ENCODE measurements at places on chromosomes 13 and 19. TPM values are rescaled to one million over a fixed set of nuclear protein-coding genes. Genes with fewer than 3 reads are reported as not detected.
A peak's percentile ranks its signal among the peaks of the same experiment; 100 is the strongest.

DNA sequence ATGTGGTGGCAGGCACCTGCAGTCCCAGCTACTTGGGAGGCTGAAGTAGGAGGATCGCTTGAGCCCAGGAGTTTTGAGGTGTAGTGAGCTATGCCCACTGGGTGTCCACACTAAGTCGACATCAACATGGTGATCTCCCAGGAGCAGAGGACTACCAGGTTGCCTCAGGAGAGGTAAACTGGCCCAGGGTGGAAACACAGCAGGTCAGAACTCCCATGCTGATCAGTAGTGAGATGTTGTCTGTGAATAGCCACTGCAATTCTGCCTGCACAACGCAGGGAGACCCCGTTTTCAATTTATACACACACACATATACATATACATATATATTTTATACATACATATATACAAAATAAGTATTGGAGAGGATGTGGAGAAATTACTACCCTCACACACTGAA, 2.1 kb upstream of the ZNF224 start:
- no peak for DNase-seq
- no peak overlapping the region for H3K4me3 ChIP-seq
- no peaks in the 10 kb centered on the region for H3K4me1 ChIP-seq
- no peaks in the 10 kb centered on the region for H3K36me3 ChIP-seq

DNA sequence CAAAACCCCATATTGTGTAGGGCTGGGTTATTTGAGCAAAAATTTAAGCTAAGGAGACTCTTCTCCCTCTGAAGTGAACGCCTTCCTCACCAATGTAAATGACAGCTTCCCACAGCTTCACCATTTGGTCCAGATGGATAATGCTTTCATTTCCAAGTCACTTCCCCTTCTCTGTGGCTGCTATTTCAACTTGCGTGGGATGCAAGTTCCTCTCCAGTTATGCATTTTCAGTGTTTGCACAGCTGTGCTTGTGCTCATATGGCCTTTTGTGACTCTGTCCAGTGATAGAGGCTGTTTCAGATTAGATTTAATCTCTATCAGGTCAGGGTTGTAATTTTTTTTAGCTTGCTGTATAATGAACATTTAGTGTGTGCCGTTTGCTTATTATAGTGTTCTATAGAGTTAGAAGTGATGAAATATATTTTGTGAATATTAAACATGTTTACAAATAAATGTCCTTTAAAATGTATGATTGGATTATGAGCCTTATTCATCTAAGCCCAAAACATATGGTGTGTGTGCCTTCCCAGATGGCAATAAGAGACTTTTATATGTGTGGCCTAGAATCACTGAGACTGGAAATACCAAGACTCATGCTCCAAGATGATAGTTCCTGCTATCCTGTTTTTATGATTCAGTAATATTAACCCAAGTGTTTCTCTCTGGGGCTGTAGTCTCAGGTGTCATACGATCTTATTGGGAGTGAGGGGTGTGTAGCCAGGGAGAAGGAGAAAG, 86.6 kb downstream of the TNFRSF19 start:
- no peaks in the 10 kb centered on the region for H3K36me3 ChIP-seq
- H3K4me3 ChIP-seq = no peak overlapping the region
- H3K27ac ChIP-seq = no peak overlapping the region
- H3K27me3 ChIP-seq = no peaks in the 10 kb centered on the region
- DNase-seq = no peak

RGS9BP gene
- 0.55 TPM for total RNA-seq

DNA sequence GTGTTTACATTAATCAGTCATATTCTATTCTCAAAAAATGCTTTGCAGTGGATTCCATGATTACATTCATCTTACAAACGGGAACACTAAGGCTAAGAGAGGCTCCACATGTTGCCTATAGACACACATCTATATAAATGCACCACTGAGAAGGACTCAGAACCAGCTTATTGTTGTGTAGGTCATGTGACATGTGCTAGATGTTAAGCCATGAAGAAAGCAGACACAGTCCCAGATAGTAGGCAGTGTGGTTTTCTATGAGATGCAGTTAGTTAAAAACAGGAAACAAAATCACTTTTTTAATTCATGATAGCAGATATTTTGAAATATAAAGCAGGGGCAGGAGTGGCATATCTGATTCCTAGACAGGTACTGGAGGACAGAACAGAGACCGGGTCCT, 10.7 kb downstream of the SIGLEC6 start:
- no peak overlapping the region for H3K4me3 ChIP-seq
- H3K27me3 ChIP-seq = no peaks in the 10 kb centered on the region
- DNase-seq = no peak
- no peaks in the 10 kb centered on the region for H3K4me1 ChIP-seq

GRCh38 chr19:15379999-15380647, 536 bp upstream of the AKAP8 start:
- DNase-seq = no peak
- peak overlapping the region; percentile 75 for H3K4me3 ChIP-seq
- peak overlapping the region; percentile 96 for H3K27ac ChIP-seq
- H3K36me3 ChIP-seq = no peaks in the 10 kb centered on the region
- peaks cover 34% of the 10 kb centered on the region for H3K4me1 ChIP-seq

DHDH gene
- total RNA-seq = 4.1 TPM

DNA sequence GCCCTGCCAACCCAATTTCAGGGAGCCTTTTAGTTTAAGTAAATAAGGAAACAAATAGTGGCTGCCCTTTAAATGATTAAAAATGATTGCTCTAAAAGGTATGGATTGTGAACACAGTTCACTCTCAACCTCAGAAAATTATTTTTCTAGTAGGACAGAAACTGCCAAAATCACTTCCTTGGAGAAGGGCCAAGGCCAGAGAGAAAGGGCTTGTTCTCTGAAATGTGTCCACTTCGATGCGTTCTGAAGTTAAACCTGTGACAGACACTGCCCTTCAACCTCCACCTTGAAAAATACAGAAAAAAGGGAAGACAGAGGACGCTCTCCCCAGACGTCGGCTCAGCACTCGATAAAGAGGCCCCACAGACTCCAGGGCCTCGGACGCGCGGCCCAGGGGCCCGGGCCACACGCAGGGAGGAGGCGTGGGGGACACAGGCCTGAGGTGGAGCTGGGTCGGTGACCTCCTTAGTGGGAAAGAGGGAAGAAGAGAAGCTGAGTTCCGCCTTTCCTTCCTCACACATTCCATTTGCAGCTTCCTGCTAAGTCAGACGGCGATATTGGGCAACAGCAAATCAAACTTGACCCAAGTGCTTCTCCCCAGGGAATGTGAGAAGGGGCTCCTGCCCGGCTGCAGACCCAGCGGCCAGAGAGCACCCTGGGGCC, 63.6 kb downstream of the RASA3 start:
- peak; percentile 82 for DNase-seq
- H3K36me3 ChIP-seq = no peaks in the 10 kb centered on the region
- no peaks in the 10 kb centered on the region for H3K27me3 ChIP-seq
- H3K27ac ChIP-seq = peak overlapping the region; percentile 98

GRCh38 chr19:4063369-4064148, 3.1 kb downstream of the ZBTB7A start:
- peak overlapping the region; percentile 93 for H3K4me3 ChIP-seq
- no peak for DNase-seq
- H3K27ac ChIP-seq = peak overlapping the region; percentile 94
- peaks cover 13% of the 10 kb centered on the region for H3K36me3 ChIP-seq
- peaks cover 50% of the 10 kb centered on the region for H3K4me1 ChIP-seq
- H3K27me3 ChIP-seq = no peaks in the 10 kb centered on the region

DNA sequence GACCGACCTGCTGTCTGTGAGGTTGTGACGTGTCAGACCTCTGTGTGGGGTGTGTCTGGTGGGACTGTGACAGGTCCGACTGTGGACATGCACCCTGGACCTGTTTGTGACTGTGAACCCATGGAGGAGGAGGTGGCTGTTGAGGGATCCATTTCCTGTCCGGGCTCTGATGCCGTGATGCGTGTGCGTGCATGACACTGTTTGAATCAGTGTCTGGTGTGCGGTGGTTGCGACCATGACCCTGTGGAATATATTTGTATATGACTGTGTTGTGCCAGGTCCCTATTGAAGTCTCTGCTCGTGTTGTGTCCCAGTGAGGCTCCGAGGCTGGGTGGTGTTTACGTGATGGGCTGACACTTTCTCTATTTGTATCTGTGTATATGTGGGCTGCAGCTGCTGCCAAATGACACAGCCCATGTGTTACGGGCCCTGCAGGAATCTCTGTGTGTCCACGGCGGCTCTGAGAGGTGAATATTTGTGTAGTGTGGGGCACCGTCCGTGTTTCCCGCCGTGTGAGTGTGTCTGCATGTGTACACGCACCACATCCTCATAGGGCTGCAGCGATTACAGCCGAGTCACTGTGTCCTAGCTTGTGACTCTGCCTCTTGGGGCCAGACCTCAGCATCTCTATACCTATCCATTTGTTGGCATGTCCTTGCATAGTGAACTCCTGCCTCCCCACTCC, 18.3 kb downstream of the CCDC97 start:
- no peaks in the 10 kb centered on the region for H3K36me3 ChIP-seq
- peak overlapping the region; percentile 36 for H3K4me3 ChIP-seq
- no peaks in the 10 kb centered on the region for H3K27me3 ChIP-seq
- peaks cover 81% of the 10 kb centered on the region for H3K4me1 ChIP-seq
- no peak for DNase-seq

DNA sequence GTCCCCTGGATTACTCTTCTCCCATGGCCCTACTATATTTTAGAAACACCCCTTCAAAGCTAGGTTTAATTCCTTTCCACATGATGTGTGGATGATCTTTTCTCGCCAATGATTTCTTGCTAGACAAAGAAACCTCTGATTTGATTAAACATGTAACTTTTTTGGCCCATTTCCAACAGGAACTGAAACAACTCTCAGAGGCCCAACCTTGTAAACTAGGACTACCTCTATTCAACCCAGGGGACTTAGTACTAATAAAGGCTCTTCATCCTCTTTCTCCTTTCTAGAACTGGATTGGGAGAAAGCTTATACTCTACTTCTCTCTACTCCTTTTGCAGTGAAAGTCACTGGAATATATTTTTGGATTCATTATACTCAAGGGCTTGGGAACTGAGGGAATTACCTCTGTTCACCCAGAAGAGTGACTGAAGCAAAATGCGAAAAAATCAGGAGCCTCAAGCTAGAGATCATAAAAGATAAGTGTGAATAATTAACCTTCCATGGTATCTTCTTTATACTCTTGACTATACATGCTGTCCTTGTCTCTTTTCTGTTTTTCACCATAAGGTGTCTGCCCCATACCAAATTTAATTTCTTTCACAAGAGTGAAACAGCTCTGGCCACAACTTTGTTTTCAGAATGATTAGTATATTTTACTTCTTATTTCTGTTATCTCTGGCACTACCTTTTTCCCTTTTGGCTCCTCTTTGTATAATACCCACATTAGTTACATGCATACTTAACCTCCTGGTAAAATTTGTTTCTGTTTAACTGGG, 977.6 kb downstream of the SLITRK5 start:
- H3K27me3 ChIP-seq = no peaks in the 10 kb centered on the region
- no peak overlapping the region for H3K27ac ChIP-seq
- H3K4me3 ChIP-seq = no peak overlapping the region
- no peaks in the 10 kb centered on the region for H3K4me1 ChIP-seq

DNA sequence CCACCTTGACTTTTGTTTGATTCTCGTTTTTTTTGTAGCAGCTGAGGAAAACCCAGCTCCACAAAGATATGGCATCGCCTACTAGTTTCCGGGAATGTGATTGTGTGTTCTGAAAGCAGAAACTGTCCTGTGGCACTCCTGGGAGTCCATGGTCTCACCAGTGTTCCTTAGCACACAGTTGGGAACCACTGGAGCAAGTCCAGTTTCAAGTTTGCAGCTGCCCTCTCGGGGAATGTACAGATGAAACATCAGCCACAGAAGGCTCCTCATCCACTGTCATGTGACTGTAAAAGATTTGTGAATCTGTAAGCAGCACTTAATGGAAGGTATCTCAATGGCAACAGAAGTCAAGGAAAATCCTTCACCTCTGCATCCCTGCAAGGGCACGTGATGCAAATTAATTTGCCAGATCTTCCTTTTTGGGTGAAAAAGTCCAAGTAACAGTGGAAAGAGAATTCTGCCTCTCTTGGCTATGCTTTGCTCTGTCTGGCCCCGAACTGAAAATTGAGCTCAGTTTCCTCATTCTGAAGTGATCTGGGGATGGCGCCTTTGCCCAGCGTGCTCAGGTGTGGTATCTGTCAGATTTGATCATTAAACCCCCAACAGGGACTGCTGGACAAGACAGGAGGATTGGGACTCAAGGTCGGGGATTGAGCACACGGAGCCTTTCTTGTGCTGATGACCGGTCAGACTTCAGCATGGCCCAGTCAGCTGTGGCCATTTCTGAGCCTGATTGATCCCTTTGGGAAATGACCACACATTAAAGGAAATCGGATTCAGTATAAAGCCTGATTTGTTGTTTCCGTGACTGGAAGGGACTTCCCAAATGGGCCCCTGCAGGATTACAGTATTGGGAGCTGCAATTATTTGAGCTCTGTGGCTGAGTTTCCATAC, 58.8 kb downstream of the ING1 start:
- no peaks in the 10 kb centered on the region for H3K27me3 ChIP-seq
- no peaks in the 10 kb centered on the region for H3K4me1 ChIP-seq
- no peaks in the 10 kb centered on the region for H3K36me3 ChIP-seq
- H3K4me3 ChIP-seq = no peak overlapping the region
- H3K27ac ChIP-seq = no peak overlapping the region

NBEA gene
- 7.1 TPM for total RNA-seq
